ENCODE measurements at places on chromosomes 5 and 9.

DNA sequence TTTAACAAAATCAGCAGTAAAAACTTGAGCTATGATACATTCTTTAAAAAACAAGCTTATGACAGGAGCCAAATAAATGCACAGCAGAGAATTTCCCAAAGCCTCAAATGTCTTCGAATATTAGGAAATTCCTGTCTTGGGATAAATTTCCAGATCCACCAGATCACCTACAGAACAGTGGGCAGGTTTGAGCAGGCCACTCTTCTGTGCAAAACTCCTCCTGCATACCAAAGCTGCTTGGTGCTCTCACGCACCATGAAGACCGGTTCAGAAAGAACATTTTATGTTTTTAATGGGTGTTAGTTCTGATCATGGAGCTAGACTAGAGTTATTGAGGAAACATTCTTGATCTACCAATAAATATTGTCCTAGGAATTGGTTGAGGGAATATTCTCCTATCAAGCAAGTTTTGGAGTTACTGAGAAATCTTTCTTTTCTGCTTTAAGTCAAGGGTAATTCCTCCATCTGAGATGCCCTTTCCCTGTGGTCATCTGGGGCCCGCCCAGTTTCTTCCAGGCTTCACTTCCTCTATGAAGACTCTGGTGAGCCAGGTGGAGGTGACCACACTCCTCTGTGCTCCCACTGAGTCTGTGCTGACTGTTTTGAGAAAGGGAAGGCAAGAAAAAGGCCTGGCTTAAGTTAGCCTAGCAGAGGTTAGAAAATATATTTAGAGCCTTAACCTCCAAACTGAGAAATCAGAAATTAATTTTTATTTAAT is 17.9 kb downstream of the TNFSF15 start:
- DNase-seq = no peak

- no peak for DNase-seq
These were observed 25.0 kb downstream of the TTC23L start for GRCh38 chr5:34863946-34864345.

DNA sequence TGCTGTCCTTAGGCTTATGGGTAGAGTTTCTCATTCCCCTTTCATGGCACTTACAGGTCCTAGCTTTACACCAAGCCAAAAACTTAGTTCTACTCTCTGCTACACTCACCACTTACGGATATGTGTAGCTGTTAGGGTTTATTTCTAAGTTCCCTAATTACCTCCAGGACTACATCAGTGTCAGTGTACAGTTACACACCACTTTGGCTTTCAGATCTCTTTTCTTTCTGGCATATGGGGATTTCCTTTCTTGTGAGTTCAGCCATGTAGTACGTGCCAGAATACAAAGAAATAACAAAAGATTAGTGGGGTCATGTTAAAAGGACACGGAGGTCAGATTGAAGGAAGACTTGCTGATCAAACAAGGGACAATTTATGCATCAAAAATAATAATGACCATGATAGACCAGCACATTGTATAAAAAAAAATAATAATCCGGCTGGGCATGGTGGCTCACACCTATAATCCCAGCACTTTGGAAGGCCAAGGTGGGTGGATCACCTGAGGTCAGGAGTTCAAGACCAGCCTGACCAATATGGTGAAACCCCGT is 41.8 kb downstream of the LYRM7 start:
- no peak for DNase-seq

DNA sequence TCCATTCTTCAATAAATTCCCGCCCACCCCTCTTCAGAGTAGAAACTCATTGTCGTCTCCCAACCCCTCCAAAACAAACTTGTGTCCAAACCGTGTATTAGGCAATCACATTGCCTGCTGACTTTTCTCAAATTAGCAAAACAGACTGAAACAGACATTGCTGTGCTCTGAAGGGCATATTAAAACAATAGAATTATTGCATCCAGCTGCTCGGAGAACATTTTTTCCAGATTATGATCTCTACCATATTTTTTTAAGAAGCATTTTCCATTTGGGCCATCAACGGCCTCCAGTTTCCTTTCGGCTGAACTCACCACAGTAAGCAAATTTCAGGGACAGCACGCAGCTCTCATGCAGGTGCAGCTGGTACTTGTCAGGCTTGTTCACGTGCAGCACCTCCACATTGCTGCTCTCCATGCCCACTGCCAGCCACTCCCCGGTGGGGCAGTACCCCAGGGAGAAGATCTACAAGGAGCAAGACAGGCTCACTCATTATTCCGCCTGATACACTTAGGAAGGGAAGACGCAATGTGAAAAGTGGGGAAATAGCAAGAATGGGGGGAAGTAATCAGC is 104.1 kb downstream of the TLE1 start:
- DNase-seq = no peak

GRCh38 chr5:78985725-78986223 is 664 bp upstream of the ARSB start:
- peak; percentile 7 for DNase-seq

DNA sequence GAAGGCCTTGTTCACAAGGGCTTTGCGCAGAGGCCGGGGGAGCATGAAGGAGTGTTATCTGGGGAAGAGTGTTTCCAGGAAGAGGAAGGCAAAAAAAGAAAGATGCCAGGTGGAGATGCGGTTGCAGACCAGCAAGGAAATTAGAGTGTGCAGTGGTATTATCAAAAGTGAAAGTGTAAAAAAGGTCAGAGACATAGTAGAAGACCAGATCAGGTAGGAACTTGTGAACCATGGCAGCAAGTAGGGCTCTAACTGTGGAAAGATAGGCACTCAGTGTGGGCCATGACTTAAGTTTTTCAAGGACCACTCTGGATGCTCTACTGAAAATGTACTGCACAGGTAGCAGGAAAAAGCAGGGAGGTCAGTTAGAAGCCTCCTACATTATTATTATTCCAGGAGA is 90.1 kb upstream of the SPOCK1 start:
- DNase-seq = no peak

- DNase-seq = no peak
These were observed 13.0 kb upstream of the CXXC5 start for GRCh38 chr5:139635191-139635590.

DNA sequence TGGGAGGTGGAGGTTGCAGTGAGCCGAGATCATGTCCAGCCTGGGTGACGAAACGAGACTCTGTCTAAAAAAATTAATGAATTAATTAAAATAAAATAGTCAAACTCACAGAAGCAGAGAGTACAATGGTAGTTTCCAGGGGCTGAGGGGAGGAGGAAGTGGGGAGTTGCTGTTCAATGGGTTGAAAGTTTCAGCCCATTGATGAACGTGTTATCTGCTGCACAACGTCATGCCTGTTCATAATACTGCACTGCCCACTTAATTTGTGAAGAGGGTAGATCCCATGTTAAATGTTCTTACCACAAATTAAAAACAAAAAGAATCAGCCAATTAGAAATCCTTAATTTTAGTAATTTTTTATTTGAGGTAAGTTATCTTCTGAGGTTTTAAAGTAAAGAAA is 16.4 kb upstream of the RUFY1 start:
- no peak for DNase-seq

GRCh38 chr5:71883742-71884103 is 164.6 kb downstream of the CARTPT start:
- DNase-seq = no peak

Measured in stimulated activated CD8-positive, alpha-beta memory T cell treated with anti-CD3 and anti-CD28 coated beads, Interleukin-15, amount 100 ng/mL, for 1 hour (primary cell).